Cardiac septum (tissue), 1 donor: ENCODE measurements at places on chromosomes 5 and 9. TPM values are rescaled to one million over a fixed set of nuclear protein-coding genes. Genes with fewer than 3 reads are reported as not detected.

GRCh38 chr5:65013166-65013565 is 244.4 kb downstream of the CWC27 start:
- no peak for DNase-seq

DNA sequence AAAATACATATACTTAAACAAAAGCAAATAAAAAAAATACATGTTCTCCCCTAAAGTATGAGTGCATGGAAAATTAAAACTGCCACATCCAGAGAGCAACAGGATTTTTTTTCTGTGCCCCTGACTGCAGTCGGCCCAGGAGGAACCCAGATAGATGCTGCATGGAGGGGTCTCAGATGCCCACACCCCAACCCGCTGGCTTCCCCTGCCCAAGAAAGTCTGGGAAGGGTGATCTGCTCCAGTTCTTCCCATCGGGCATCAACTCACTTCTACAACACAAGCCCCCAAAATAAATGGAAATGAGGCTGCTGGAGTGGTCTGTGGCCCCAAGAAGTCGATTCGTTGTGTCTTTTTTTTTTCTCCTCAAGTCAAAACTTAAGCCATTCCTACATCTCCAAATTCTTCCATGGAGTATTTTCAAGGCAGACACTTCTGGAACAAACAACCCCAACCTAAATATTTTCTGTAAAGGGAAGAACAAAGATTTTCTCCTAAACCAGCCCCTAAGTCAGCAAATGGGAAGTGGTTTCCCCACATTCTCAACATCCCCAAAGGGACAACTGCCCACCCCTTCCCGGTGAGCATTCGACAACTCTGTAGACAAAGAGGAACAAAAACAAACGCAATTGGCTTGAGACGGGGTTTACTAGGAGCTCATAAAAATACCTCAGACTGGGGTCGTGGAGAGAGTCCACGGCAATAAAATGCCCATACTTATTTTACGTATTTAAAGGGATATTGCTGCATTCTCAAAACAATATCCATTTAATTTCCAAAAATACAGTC is 46.7 kb downstream of the ROR2 start:
- DNase-seq = peak; percentile 67

GRCh38 chr5:169175733-169176132 is 125.2 kb downstream of the SLIT3 start:
- DNase-seq = no peak

DNA sequence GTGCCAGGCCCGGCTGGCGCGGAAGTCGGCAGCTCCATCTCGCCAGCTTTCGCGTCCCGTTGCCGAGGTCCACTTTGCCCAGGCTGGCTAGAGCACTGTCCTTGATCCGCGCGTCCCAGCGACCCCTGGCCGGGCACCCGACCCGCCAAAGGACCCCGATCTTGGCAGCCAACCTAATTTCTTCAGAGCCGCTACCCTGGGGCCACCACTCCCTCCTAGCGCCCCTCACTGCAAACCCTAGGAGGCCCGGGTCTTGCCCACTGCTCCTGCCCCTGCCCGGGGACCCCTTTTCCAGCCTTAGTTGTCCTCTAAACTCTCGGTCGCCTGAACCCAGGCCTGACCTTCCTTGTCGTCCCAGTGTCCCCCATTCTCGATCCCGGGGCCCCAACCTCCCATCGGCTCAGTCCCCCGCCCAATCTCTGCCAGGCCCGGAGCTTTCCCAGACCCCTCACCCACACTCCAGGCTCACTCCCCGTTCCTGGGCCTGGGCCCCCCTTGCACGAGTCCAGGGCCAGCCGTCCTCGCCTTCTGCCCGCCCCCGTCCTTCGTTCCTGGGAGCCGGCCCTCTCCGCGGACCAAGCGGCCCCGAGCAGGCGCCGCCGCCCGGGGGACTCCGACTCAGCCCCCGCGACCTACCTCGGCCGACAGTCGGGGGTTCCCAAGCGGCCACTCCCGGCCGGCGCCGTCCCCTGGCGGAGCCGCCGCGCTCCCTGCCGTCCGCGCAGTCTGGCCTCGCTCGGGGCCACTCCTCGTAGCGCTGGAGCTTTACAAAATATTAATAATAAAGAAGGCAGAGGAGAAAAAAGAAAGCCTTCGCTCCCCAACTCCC is 701 bp upstream of the LMX1B start:
- DNase-seq = no peak

DNA sequence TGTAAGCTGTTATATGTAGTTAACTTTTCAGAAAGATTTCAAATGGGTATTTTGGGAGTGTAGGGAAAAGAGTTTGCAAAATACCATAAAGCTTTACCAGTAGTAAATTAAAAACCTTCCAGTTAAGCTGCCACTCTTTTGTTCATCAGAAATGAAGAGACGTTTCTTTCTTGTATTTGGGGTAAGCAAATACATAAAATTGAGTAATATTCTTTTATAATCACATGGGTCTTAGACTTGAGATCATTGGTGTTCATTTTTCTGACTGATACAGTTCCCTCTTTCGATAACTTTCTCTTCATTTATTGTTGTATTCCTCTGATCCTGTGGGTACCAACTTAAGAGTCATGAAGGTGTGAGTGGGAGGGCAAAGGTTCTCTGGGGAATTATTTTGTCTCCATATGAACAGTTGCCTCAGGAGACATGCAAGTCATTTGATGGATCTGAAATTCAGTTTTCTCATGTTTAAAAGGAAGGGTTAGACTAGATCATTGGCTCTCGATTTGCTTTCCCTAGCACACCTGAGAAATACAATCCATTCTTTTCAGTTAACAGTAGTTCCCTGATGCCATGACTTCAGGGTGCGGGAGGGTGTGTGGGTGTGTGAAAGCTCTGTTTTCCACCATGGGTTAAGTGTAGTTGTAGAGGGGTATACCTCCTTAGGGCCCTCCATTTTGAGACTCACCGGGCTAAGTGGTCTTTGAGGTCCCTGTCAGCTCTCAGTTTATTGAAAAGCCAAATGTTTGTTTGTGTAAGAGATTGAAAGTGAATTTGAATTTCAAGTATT is 47.7 kb downstream of the CNTRL start:
- DNase-seq = no peak

DNA sequence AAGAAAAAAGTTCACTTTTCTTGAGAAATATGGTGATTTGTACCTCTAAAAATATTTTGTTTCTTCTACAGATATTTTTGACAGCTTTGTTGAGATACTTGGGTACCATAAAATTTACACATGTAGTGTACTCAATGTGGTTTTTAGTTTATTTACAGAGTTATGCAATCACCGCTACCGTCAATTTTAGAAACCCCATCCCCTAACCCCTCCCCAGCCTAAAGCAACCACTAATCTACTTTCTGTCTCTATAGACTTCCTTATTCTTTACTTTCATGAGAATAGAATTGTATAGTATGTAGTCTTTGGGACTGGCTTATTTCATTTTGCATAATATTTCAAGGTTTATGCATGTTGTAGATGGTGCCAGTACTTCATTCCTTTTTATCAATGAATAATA is 45.0 kb upstream of the TDRD7 start:
- DNase-seq = no peak

- DNase-seq = peak; percentile 73
Measured at GRCh38 chr5:179272326-179273072, 72.8 kb downstream of the ADAMTS2 start.

DNA sequence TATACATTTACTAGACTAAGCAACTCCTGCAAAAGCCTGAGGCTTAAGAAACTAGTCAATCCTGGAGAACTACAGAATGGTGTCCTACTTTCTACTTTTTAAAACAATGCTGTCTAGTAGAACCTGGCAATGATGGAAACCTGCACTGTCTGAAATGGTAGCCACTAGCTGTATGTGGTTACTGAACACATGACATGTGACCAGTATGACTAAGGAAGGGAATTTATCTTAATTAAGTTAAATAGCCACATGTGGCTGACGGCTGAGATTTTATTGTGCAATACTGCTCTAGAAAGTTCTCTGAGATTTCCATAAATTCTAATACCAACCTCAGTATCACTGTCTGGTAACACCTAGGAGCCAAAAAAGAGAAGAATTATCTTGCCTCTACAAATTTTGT is 44.9 kb upstream of the RAPGEF6 start:
- no peak for DNase-seq

DNA sequence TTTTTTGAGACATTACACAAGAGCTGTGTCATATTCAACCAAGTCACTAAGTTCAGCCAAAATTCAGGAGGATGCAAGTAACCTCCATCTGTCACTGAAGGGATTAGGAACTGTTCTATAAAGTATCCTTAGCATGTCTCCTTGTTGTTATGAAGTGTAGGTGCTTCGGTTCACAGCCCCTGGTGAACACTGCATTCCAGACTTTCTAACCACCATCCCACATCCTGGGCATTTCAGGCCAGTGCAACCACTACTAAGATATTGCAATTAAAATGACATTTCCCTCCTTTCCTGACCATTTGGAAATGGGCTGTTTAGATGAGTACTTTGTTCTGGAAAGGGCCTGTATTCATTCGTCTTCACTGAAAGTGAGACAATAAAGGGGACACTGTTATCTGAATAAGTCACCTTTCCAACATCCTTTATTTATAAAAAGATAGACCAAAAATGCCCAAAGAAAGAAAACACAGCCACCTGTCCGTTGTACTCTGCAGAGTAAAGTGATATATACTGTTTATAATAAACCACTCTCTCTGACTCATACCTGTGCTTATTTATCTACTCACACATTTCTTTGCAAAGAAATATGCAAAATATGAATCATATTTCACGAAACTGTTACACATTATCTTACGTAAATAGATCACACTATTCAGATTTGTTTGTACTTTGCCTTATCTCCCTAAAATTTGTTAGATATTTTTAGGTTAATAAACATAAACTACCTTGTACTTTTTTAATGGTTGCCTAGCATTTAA is 861.9 kb downstream of the CDH18 start:
- DNase-seq = no peak

- DNase-seq = peak; percentile 26
Measured at GRCh38 chr9:132745756-132746709, 75.8 kb downstream of the GTF3C4 start.

GRCh38 chr5:10485142-10485795 is 43.6 kb downstream of the ROPN1L start:
- DNase-seq = no peak

GRCh38 chr5:1563617-1564181 is 39.9 kb upstream of the LPCAT1 start:
- no peak for DNase-seq

DNA sequence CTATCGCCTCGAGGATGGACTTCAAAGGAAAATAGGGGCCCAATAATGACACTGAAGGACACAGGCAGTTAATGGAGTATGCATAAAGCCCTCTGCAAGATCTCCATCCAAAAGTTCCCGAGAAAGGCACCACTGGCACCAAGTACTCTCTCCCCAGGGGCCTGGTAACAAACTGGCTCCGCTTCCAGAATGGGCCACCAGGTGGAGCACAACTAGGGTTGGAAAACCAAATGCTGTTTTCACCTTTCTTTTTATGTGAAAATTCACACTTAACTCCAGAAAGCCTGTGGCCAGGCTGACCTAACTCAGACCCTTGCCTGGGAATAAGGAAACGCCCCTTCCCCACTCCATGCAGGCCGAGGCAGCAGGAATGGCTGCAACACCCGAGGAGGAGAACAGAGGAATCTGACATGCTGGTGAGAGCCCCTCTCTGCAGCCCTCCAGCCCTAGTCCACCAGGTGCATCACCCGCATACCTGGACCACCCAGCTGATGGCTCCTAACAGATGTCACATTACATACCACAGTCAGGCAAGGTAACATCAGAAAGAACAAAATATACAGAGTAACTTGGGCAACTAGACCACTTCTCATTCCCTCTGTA is 42.8 kb downstream of the CAMSAP1 start:
- DNase-seq = peak; percentile 78

GRCh38 chr9:106596984-106597383 is 266.0 kb upstream of the ZNF462 start:
- DNase-seq = no peak

- DNase-seq = no peak
Measured at GRCh38 chr5:15256485-15256884, 243.5 kb upstream of the FBXL7 start.

DNA sequence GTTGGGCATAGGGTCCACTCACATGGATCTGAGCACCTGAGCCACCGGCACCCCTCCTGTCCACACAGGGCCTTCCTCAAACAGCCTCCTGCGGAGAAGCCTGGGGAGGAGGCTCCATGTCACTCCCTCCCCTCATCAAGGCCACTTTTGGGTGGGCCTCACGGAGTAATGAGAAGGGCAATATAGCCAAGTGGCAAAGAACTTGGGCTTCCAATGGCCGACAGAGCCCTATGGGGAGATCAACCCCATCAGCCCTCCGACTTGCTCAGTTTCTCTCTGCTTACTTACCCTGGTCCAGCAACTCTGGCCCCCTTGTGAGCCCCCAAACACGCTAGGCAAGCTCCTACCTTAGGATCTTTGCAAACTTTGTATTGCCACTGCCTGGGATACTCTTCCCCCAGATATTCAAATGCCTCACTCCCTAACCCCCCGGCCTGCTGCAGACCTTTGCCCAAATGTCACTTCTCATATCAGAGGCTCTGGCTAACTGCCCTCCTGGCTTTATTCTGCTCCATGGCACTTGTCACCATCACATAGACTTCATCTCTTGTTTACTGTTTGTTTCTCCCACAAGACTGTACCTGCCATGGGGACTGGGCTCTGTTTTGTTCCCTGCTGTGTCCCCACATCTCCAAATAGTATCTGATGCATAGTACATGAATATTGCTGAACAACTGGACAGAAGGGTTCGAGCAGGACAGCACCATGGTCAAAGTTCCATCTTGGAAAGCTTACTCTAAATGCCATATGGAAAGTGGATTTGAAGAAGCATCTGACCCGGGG is 220.8 kb downstream of the FSTL4 start:
- no peak for DNase-seq

DNA sequence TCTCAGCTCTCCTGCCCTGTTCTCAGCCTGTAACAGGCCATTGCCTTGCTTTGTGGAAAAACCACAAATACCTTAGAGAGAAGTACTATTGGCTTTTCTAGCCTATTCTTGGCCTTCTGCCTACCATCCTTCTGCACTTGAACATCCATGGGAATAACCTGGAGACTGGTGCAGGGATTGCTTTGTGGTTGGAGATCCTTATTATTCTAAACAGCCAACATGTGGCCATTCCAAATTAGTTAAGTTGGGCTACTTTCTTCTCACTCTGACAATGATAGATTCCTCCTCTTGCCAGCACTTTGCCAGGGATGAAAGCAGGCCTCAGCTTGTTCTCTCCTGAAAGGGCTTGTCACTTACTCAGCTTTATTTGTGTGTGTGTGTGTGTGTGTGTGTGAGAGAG is 240.4 kb downstream of the GLIS3 start:
- no peak for DNase-seq

DNA sequence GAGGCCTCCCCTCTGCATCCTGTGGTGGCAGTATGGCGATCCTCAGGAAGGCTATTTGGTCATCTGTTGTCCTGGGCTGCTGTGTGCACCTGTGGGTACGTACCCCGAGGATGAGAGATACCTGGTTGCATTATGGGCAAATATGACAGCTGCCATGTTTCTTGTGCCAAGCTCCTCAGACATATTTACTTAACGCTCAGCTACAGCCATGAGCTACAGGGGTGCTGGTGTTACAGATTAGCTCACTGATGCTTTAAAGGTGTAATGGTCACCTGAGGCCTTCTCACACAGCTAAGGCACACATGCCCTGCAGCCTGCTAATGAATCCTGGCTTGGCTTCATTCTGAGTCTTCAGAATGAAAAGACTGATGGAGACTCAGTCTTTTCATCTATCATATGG is 12.0 kb downstream of the NDST1 start:
- DNase-seq = no peak

The CSNK1G3 gene
- 28.0 TPM for total RNA-seq

The PCDHGA5 gene
- total RNA-seq = 9.7 TPM

The SET gene
- total RNA-seq = 212 TPM

The CSF1R gene
- total RNA-seq = 11.9 TPM

The PTPN3 gene
- total RNA-seq = 17.4 TPM

The CEP72 gene
- total RNA-seq = 0.86 TPM

The PRDM9 gene
- not detected for total RNA-seq

The PSD2 gene
- 0.08 TPM for total RNA-seq

The KIAA1958 gene
- 5.3 TPM for total RNA-seq

The PCDHB4 gene
- 1.3 TPM for total RNA-seq

The NME5 gene
- total RNA-seq = 2.0 TPM

The F2R gene
- total RNA-seq = 33.5 TPM
